NCI-H446 (cell line): ENCODE measurements at places on chromosomes 5 and 9.

- DNase-seq: peak; percentile 56
Observed at GRCh38 chr9:2017331-2018161, 2.4 kb downstream of the SMARCA2 start.

DNA sequence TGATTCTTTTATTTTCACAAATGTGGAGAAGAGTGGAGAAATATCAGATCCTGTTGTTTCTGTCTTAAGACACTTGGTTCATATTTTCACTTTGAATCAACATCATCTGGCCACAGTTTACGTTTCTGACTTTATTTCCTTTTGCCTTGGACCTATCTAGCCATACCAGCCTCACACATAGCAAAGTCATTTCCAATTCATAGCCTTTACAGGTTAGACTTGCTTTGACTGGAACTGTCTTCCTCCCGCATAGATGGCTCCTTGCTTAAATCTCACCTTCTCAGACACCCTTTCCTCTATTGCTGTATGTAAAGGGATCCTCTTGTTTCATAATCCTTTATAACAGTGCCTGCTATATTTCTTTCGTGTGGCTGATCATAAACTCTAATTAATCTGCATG lies 297.8 kb downstream of the SH3GL2 start:
- no peak for DNase-seq

- DNase-seq: no peak
Observed at GRCh38 chr5:138996120-138996519, 121.0 kb upstream of the LRRTM2 start.

DNA sequence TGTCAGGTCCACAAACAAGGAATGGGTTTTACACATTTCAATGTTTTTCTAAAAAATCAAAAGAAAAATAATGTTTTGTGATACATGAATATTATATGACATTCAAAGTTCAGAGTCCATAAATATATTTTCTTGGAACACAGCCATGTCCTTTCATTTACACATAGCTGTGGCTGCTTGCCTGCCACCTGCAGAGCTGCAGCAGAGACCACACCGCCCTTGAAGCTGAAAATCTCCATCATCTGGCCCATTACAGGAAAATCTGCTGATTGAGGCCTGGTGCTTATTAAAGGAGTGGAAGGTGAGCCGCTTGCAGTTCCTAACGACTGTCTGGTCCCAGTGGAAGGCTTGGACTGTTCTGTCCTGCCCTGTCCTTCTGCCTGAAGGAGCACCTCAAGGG lies 232.6 kb upstream of the ADAMTS16 start:
- no peak for DNase-seq

- no peak for DNase-seq
Observed at GRCh38 chr9:136119061-136119882, 597 bp upstream of the TMEM250 start.

- no peak for DNase-seq
Observed at GRCh38 chr9:134494905-134495304, 146.7 kb upstream of the COL5A1 start.

- no peak for DNase-seq
Observed at GRCh38 chr5:174148721-174149120, 103.2 kb downstream of the NSG2 start.

- no peak for DNase-seq
Observed at GRCh38 chr9:118586978-118587377, 782.3 kb downstream of the BRINP1 start.

- DNase-seq: no peak
Observed at GRCh38 chr9:123742009-123742767, 187.7 kb downstream of the DENND1A start.

DNA sequence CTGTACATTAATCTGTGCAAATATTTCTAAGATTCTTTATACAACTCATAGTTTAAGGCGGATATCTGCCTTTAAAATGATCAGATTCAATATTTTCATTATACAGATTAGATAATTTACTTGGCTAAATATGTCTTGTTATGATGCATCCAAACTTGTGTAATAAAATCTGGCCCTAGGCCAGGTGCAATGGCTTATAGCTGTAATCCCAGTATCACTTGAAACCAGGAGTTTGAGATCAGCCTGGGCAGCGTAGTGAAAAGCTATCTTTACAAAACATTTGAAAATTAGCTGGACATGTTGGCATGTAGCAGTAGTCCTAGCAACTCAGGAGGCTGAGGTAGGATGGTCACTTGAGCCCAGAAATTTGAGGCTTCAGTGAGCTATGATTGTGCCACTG lies 2002.2 kb upstream of the ACO1 start:
- DNase-seq: no peak

DNA sequence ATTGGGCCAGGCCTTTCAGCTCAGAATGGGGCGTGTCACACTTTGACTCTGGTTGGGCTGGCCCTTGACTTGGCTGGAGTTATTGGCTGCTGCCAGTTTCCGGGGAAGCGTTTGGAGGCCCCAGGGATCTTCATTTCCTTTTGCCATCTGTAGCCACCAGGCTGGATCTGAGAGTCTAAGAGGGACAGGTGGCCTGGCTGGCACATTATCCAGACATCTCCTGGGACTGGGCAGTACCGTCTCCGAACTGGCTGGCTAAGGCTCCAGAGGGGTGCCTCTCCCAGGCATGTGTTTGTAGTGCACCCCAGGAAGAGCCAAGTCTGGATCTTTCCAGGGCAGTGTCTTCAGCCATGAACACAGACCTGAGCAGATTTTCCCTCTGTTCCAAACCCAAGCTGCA lies 9.7 kb upstream of the JADE2 start:
- no peak for DNase-seq

GRCh38 chr5:54643685-54644106 lies 126.1 kb downstream of the SNX18 start:
- no peak for DNase-seq

DNA sequence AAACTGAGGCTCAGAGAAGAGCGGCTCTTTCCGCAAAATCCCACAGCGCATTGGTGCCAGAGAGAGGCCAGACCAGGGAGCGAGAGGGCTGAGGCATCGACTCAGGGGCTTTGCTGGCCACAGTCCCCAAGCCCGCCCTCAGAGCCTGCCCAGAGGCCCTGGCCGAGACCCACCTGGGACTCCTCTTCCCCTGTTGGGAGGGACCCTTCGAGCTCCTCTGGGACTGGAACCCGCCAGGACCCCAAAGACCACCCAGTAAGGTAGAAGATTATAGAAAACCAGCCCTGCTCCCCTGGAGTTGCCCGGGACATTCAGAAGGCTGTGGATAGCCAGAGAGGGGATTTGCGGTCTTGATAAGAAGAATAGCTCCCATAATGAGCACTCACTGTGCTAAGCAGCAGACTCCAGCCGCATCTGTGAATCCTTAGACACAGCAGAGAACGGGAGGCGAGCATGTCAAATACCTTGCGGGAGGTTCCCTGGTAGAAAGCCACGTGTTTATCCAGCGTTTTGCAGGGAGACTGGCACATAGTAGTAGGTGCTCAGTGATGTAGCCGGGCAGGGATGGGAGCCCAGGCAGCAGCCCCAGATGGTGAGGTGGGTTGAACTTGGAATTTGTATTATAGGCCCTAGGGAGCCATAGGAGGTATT lies 651 bp upstream of the AK1 start:
- DNase-seq: no peak

- no peak for DNase-seq
Observed at GRCh38 chr9:96167011-96167410, 135.0 kb downstream of the HSD17B3 start.

DNA sequence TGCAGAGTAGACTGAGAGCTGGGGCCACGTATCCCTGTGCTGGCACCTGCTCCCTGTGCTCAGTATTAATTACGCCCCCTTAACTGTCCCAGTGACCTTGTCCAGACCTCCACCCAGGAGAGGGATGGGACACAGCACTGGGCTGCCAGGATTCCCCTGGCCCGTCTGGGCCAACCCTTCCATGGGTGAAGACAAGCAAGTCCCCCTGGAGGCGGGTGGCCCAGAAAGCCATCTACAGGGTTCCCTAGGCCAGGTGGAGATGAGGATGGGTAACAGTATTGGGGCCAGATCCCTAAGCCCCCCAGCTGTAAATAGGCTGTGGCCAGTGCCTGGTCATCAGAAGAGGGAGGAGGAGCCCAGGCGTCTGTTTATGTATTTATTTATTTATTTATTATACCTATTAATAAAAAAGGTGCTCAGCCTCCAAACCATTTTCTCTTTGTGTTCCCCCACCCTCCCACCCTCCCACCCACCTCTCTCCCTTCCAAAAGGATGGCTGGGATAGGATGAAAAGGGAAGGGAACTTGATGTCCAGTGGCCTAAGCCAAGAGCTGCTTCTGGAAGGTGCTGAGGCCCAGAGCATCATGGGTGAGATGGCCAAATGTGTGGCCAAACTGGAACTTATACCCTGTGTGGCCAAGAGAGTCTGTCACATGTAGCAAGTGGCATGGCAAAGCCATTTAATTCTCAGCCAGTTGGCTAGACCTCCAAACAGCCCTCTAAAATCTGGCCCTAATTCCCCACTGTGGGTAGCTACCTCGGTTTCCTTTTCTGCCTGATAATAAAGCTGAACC lies 43.4 kb upstream of the TESK1 start:
- no peak for DNase-seq

- DNase-seq: no peak
Observed at GRCh38 chr5:22314548-22314947, 538.6 kb downstream of the CDH12 start.

GRCh38 chr5:180096616-180097015 lies 25.1 kb upstream of the RNF130 start:
- DNase-seq: no peak

DNA sequence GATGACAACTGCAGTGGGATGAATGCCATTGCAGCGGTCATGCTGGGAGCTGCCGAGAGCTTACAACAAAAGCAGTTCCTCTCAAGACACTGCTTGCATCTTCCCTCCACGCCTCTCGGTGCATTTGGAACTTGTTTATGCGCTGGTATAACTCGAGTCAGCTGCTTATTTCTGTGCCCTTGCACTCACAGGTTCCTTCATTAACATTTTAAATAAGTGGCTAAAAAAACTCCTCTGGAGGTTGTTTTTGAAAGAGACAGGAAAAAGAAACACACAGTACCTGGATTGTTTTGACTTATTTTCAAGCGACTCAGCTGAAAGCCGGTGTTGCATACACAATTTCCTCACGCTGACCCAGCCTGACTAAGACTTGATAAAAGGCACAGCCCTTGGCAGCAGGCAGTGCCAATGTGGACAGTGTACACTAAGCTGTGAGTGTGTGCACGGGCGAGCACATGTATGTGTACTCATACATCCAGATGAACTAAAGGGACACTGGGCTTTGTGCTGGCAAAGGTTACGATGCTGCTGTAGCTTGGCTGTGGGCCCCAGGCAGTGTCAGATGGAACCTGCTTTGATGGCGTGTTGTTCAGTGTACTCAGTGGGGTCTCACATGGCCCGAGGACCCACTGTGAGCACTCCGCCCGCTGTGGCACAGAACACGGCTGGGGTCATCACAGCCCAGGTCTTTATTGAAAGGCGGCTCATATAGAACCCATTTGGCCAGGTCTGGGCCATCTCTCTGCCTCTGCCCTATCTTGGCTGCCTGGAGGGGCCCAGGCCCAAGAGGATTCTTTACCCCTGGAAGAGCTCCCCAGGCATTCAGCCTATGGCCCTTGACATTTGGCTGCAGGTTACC lies 92.3 kb downstream of the ANKRD33B start:
- DNase-seq: no peak

- DNase-seq: no peak
Observed at GRCh38 chr9:79651251-79651795, 79.6 kb downstream of the TLE4 start.

DNA sequence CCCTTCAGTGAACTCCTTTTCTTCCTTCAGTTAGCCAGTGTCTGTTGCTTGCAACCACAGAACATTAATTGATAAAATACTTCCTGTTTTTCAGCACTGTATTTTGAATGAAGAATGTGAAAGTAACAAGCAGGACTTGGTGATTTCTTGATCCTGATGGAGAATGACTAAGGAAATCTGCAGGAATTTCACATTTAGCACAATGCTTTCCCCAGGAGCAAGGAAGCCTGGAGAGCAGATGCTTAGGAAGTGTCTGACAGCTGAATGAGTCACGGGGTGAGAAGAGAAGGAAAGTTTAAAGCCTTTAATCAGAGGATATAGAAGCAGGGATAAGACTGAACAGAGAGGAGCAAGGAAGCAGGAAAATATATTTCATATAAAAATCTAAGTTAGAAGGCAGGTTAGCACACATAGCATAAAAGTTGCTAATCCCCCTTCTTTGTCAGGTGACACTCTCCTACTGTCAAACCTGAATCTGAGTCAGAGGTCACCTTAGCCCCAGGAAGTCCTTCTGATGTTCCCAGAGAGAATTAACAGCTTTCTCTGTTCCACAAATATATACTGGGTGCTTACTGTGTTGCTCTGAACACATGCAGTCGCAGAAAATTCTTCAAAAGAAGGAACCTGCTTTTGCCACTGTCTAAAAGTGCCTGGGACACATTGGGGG lies 59.7 kb downstream of the GNA14 start:
- DNase-seq: no peak

DNA sequence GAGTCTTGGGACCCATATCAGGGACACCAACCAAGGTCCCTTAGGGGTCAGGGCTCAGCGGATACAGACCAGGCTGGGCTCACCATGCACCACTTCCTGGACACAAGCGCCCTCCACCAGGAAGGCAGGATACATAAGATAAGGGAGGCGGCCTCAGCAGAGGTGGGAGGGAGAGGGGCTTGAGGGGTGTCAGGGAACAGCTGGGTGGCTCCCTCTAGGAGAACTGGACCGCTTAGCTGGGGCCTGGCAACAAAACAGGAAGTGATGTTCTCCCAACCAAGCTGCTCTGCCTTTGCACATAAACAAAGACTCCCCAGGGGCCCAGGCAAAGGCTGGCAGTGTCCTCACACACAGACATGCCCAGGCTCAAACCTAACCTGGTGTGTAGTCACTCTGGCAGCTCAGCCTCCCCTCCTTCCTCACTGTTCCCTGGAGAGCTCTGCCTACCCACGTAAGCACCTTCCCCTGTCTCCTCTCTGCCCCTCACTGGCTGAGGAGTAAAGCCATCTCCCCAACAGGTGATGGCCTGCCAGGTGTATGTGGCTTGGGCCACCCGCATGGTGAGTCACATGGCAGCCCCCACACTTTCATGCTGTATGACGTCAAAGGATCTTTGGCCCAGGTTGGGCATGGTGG lies 5.8 kb upstream of the BICD2 start:
- DNase-seq: no peak

- no peak for DNase-seq
Observed at GRCh38 chr9:126883636-126884035, 23.2 kb downstream of the ZBTB34 start.

GRCh38 chr9:136160995-136161610 lies 42.4 kb upstream of the TMEM250 start:
- no peak for DNase-seq

- no peak for DNase-seq
Observed at GRCh38 chr5:10853154-10853553, 92.1 kb upstream of the DAP start.

DNA sequence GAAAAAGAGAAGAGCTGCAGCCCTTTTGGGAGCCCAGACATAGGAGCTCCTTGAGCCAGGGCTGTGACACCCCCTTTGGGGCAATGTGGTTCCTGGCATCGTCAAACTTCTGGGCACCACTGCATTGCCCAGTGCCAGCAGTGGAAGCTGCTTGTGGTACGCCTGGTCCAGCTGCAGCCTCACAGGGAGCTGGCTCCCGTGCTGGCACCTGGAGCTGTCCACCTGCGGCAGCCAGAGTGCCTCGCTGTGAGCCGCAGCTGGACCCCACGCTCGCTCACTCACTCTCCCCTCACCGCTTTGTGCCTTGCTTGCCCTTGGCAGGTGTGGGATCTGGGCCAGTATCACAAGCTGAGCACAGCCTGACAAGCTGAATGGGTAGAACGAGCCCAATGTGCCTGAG lies 1150.8 kb upstream of the CDH6 start:
- no peak for DNase-seq
